Activated CD4-positive, alpha-beta T cell treated with anti-CD3 and anti-CD28 coated beads for 36 hours (primary cell): ENCODE measurements at places on chromosomes 13 and 19. TPM values are rescaled to one million over a fixed set of nuclear protein-coding genes. Genes with fewer than 3 reads are reported as not detected.
A peak's percentile ranks its signal among the peaks of the same experiment; 100 is the strongest.

DNA sequence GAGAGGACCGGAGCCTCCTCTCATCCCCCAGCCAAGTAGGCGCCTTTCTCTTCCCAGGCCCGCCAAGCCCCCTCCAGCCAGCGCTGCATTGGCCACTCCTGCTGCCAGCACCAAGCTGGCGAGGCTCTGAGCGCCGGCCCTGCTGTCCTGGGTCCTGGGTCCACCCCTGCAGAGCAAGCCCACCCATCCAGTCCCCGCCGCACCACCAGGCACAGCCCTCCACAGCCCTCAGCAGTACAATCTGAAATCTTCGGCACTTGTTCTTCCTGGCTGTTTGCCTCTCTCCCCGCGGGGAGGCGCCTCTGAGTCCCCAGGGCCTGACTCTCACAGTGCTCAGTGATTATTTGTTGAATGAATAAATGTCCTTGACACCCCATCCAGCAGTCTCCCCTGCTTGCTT lies 236.4 kb upstream of the SGCG start:
- no peak for DNase-seq

DNA sequence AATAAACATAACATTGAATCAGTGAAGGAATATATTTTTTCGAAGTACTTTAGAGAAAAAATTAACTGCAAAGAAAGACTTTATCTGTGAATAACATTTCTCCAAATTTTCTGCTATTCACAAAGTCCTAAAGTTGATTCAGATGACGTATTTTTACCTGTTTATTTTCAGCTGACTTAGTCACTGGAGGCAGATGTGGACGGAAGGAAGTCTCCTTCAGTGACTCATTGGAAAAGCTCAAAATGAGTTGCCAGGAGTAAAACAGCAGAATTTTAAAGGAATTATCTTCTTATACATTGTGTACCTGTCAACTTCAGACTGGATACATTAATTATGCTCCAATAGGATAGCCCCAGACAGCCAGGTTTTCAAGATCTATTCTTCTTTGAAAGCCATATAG lies 679.3 kb upstream of the GPC6 start:
- DNase-seq = no peak

- DNase-seq = no peak
These were observed at the start of gene IGFL4 for GRCh38 chr19:46040952-46041500. TSS of gene IGFL4 (minus strand) at chr19:46041002. CDS start at chr19:46040962, 40 bp downstream.

DNA sequence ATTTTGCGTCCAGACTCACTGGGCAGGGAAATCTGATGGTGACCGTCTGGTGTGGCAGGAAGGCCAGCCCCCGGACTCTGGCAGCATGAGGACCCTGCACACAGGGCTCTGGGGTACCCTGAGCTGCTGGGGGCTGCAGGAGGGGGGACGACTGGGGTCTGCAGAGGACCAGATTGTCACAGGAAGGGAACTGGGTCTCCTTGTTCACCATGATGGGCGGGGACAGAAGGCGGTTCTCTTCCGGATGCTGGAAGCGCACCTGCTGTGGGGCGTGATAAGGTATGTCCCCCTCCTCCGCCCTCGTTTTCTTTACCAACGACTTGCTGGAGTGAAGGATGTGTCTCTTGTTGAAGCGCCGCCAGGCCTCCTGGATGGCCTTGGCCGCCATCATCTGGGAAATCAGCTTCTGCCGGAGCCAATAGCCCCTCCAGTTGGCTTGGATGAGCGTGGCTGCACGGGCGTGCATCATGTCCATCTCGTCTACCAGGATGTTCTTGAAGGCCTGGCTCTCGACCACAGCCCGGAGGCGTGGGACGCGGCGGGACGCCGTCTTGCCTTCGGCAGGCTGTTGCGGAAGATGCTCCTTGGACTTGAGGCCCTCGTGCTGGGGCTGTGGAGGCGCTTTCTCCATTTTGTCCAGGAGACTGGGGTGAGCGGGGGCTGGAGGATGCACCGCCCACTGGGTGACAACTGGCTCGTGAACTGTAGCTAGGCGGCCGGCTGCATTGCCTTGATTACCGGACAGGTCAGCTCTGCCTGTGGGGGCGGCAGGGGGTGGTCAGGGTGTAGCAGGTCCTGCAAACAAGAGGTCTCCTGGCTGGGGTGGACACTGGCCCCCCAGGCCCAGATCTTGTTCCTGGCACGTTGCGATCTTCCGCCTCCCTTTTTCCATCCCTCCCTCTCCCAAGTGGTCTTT lies 7.2 kb downstream of the IQCN start:
- DNase-seq = no peak

GRCh38 chr19:37683520-37683919 lies 28.3 kb upstream of the ZFP30 start:
- DNase-seq = no peak

- no peak for DNase-seq
These were observed 357.7 kb downstream of the LMO7 start for GRCh38 chr13:75993823-75994222.

- DNase-seq = no peak
These were observed 963.8 kb downstream of the PCDH9 start for GRCh38 chr13:66266348-66266747.

- DNase-seq = no peak
These were observed 59.8 kb downstream of the RUBCNL start for GRCh38 chr13:46327246-46327645.

DNA sequence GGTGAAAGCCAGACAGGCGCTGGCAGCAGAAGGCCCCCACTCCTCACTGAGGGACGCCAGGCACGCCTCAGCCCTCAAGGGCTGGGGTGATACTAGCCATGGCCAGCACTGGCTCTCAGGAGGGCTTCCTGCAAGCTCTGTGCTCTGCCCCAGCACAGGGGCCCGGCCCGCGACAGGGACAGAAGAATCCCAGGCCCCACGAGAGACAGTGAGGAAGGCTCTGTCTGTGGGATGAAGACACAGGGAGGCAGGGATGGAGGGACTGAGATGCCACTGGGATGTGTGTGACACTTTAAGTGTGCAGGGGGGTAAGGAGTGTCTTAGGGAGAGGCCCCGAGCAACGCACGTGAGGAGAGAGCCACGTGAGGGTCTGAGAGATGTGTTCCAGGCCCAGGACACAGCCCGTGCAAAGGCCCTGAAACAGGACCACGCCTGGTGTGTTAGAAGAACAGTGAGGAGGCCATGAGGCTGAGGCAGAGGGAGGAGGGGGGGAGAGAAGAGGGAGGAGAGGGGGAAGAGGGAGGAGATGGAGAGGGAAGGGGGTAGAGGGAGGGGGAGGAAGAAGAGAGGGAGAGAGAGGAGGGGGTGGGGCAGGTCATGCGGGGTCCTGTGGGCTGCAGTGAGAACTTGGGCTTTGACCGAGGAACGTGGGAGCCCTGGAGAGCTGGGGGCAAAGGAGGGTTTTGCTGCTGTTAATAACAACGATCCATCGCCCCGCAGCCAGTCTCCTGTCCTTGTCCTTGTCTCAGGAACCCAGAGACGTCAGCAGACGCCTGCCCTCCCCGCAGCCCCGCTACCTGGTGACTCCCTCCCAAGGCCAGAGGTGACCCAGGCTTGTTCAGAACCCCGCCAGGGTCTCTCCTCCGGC lies 7.2 kb downstream of the RPL36 start:
- DNase-seq = no peak

GRCh38 chr13:100173203-100173602 lies 84.3 kb downstream of the PCCA start:
- DNase-seq = no peak

GRCh38 chr19:46198756-46199155 lies 30.8 kb upstream of the IGFL1 start:
- no peak for DNase-seq

DNA sequence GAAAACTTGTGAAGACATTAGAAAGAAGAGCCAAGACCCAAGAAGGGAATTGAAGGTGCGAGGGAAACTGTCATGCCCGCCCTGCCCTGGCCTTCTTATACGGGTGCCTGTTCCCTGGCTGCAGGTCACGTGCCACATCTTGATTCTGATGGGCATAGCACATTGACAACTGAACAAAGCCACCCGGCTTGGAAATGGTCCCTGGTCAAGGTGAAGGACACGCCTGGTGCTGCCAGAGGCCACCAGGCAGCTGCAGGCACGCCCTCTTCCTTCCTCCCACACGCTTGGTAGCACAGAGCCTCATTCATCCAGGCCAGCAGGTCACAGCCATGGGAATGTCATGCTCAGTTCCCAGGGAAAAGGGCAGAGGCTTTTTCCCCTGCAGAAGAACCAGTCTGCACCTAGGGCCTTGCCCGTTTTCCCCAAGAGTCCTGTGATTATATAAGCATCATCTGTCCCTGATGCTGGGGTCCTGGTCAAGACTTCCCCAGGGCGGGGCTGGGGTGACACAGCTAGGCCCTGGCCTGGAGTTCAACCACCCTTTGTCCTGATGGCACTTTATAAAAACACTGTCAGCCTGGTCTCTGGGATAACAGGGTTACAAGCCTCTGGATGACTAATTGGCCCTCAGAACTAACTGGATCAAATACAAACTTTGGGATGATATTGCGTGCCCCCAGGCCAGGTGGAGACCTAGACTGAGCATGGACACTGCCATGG lies 56.0 kb downstream of the CDADC1 start:
- no peak for DNase-seq

DNA sequence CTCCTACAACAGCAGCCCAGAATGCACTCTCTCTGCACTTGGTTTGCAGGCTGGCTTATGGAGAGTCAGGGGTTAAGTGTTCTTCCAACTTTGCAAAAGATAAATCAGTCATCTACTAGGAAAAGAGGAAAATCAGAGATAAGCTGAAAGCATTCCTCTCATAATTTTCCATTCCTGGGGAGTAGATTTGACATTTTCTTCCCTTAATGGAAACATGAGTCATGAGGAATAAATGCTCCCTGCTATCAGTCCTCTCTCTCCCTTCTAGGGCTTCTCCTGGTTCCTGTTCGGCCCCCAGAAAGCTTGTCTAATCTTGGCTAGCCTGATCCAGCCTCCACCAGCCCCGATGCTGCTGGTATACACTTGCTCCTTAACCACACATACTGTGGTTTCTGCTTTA lies 28.4 kb upstream of the ENOX1 start:
- no peak for DNase-seq

DNA sequence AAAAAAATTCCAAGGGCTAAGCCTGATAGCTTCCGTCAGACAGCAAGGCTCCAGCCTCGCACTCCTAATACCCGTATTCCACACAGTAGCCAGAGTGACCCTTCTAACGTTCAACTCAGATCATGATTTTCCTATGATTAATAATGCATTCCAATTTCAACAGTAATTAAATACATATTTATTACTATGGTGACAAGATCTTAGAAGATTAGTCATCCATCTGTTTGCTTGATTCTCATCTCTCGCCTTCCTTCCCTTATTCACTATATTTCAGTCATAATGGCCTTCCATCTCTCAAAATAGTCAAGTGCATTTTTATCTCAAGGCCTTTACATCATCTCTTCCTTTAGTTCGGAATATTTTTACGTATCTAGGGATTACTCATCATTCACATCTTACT lies 621.2 kb upstream of the SPRY2 start:
- DNase-seq = no peak

- DNase-seq = no peak
These were observed 9.1 kb downstream of the KDELR1 start for GRCh38 chr19:48382286-48382685.

DNA sequence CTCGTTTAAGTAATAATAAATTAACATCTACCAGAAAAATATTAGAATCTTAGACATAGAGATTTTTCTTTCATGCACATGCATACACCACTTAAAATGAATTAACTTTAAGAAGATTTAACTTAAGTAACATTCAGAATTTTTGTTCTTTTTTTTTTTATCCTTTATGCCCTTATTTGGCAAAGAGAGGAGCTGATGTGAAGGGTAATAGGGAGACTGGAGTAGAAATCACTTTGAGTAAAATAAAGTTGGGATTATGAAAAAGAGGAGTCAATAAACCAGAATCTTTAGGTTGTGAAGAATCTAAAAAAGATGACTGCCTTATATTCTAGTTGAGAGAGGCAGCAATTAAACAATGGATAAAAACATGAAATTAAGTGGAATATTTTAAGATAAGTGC lies 18.8 kb upstream of the MIR17HG start:
- no peak for DNase-seq

GRCh38 chr13:77779552-77780272 lies 82.2 kb downstream of the SLAIN1 start:
- DNase-seq = peak; percentile 46

GRCh38 chr13:26719356-26719945 lies 41.1 kb downstream of the GPR12 start:
- DNase-seq = no peak

DNA sequence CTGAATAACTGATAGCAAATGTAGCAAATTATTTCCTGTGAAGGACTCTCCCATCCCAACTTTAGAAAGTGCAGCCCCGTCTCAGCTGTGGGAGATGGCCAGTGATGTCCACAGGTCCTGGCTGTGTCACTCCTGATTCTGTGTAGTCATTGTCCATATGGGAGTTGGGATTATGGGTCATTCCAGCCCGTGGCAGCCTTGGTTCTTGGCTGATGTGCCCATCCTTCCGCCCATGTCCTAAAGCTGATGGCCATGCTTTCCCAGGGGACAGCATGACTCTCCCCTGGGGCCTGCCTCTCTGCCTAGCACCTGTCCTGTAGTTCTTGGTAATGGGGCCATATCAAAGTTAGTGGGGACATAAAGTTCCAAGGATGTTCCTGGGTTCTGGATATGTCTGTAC lies 43.9 kb upstream of the C1QTNF9 start:
- no peak for DNase-seq

DNA sequence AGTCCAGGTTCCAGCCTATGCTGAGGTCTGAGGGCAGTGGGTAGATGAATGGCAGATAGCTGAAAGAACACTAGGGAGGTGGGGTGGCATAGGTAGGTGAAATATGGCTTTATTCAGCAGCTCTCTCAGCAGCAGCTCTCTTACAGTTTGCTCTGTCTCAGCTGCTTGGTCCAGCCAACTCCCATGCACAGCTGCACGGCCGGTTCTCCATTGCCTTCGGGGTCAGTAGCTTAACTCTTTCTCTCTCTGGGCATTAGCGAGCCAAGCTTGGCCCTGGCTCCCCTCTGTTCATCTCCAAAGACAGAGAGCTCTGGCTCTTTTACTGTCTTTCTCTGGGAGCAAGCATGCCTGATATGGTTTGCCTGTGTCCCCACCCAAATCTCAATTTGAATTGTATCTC lies 151.9 kb downstream of the MYO16 start:
- no peak for DNase-seq

GRCh38 chr19:6230991-6231448 lies 48.8 kb downstream of the MLLT1 start:
- no peak for DNase-seq

- peak; percentile 14 for DNase-seq
These were observed 2.1 kb downstream of the NECTIN2 start for GRCh38 chr19:44848036-44848811.

DNA sequence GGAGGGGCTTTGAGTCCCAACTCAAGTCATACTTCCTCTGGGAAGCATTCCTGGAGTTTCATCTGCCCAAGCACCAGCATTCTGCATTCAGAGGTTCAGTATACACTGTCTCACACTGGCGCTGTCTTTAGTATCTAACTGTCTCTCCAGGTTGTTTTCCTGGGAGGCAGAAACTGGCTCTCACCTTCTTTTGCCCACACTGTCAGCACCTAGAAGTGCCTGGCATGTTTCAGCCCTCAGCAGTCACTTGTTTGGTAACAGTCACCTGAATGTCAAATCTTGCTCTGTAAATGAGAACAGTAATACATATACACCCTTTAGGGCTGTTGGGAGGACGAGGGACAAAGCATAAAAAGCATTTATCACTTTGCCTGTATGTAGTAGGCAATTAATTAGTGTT lies 339.6 kb downstream of the UQCRFS1 start:
- no peak for DNase-seq

SPINT2 gene
- total RNA-seq = 49.0 TPM

SLC7A10 gene
- total RNA-seq = not detected

MYO16 gene
- total RNA-seq = not detected

MBD3L2 gene
- total RNA-seq = not detected

KLK1 gene
- total RNA-seq = 2.4 TPM

ATP4A gene
- total RNA-seq = not detected

TINCR gene
- 0.23 TPM for total RNA-seq

REEP6 gene
- total RNA-seq = 2.1 TPM

FCAR gene
- not detected for total RNA-seq

SHC2 gene
- total RNA-seq = not detected

GFY gene
- total RNA-seq = not detected

SOX1 gene
- total RNA-seq = not detected
